ENCODE measurements at places on chromosomes 4 and X.

- DNase-seq: no peak
Measured at GRCh38 chr4:1177274-1178141, 5.1 kb upstream of the SPON2 start.

DNA sequence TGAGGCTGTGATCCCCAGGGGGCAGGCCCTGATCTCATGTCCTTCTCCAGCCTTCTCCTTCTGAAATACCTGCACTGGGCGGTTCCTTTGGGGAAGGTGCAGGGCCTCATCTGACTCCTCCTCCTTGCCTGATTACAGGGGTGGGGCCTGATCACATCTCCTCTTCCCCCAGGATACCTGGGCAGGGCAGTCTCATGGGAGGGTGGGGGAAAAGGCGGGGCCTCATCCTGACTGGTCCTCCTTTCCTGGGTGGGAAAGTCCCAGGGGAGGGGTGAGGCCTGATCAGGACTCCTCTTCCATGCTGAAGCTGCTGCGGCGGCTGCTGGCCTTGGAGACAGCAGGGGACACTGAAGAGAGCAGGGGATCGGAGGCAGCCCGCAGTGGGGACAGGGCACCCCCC, 13.3 kb downstream of the TFE3 start:
- DNase-seq: no peak

GRCh38 chr4:57501720-57502119, 391.5 kb upstream of the IGFBP7 start:
- no peak for DNase-seq

DNA sequence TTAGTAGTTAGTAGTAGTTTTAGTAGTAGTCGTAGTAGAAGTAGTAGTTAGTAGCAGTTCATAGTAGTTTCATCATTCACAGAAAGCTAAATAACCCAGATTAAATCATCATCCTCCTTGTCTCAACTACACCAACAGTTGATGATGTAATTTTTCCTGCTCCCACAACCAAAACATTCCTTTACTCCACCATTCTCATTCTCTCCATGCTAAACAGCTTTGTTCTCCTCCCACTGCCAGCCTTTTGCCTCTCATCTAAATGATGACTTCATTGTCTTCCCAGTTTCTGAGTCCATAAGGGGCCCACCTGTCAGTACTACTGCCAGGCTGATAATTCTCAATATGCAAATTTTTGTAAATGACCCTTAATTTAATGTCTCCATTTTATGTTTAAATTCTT, 68.9 kb downstream of the ARHGAP24 start:
- DNase-seq: no peak

GRCh38 chr4:154960476-154960875, 179.4 kb downstream of the RBM46 start:
- DNase-seq: no peak

GRCh38 chr4:139789096-139789654, 123.6 kb downstream of the MGST2 start:
- DNase-seq: no peak

- no peak for DNase-seq
Measured at GRCh38 chr4:119540249-119540648, 88.4 kb downstream of the PDE5A start.

GRCh38 chrX:13101441-13102139, 57.2 kb upstream of the FAM9C start:
- no peak for DNase-seq

- DNase-seq: no peak
Measured at GRCh38 chr4:158805635-158806471, 37.0 kb downstream of the FNIP2 start.

GRCh38 chr4:158850371-158850770, 81.5 kb downstream of the FNIP2 start:
- no peak for DNase-seq

GRCh38 chrX:115988825-115989224, 181.7 kb upstream of the AGTR2 start:
- DNase-seq: no peak

DNA sequence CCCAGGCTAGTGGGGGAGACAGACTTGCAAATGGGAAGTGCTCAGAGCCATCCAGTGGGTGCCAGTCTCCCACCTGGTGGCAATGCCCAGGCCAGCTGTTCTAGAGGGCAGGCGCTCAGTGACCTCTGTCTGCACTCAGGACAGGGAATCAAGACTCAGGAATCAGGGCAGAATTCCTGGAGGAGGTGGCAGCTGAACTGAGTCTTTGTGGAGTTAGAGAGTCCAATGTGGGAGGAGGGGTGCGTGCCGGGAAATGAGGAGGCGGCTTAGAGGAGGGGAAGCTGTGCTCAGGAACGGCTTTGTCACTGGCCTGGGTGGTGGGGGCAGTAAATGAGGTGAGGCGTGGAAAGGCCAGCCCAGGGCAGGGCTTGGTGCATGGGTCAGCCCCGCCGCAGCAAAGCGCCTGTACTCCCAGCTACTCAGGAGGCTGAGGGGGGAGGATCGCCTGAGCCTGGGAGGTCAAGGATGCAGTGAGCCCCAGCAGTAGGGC, 31.3 kb upstream of the SORCS2 start:
- no peak for DNase-seq

DNA sequence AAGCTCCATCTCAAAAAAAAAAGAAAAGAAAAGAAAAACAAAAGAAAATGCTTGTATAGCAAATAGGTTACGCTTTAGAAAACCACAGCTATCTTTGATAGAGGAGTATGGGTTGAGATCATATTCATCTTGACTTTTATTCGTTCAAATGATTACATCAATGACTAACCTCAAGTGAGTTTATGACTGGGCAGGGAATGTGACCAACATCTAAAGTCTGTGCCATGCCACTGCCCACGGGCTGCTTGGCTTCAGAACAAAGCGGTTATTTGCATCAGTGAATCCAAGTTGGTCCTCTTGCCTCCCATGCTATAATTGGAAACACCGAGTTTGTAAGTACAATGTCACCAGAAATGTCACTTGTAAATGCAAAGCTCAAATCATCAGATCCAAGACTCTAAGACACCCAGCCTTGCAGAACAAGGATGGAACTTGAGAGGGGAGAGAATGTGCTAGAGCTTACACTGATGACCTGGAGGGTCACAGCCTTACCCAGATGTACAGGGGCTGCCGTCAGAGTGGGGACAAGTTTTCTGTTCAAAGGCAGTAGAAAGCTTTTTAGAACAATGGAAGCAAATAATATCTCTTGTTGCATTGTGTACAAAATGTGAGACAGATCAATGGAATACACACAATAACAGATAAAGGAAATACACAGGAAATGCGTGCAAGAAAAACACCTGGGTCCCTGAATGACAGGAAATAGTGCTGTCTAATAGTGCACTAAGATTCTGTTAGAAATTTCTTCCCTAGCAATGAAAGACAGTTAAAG, 8.4 kb upstream of the OPN1LW start:
- no peak for DNase-seq

DNA sequence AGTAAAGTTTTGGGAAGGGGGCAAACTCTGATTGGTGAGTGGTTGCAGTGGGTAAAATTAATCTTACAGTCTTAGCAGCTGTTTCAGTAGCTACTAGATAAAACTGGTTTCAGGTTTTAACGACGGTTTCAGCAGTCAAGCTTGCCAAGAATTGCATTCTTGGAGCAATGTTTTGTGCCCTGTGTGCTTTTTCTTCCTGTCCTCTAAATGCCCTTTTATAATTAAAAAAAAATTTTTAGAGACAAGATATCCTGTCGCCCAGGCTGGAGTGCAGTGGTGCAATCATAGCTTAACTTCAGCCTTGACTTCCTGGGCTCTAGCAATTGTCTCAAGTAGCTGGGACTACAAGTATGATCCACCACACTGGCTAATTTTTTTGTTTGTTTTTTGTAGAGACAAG, 6.3 kb upstream of the PPEF2 start:
- no peak for DNase-seq

- no peak for DNase-seq
Measured at GRCh38 chr4:53640576-53641453, 49.5 kb upstream of the LNX1 start.

DNA sequence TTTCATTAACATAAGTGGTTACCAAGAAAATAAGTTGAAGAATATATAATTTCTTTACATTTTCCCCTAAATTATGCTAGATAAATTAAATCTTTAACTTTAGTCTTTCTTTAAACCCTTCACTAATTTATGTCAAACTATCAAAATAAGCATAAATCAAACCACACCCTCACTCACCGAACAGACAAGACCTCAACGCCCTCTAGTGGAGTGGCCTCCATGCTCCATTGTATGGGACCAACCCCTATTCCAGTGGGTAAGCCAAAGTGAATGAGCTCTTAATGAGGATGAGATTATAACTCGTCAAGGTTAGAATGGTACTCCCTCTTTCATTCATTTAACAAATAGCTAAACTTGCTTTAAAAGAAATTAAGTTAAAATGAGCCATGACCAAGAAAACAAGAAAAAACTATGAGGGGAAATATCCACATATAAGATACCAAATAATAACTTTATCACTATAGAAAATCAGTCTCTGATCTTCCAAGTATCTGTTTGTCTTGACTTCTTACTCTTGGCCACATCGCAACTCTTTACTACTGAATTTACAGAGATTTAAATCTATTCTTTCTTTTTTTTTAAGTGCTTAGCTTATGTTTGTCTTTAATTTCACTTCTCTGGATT, 15.6 kb upstream of the BBS12 start:
- DNase-seq: peak; percentile 30

DNA sequence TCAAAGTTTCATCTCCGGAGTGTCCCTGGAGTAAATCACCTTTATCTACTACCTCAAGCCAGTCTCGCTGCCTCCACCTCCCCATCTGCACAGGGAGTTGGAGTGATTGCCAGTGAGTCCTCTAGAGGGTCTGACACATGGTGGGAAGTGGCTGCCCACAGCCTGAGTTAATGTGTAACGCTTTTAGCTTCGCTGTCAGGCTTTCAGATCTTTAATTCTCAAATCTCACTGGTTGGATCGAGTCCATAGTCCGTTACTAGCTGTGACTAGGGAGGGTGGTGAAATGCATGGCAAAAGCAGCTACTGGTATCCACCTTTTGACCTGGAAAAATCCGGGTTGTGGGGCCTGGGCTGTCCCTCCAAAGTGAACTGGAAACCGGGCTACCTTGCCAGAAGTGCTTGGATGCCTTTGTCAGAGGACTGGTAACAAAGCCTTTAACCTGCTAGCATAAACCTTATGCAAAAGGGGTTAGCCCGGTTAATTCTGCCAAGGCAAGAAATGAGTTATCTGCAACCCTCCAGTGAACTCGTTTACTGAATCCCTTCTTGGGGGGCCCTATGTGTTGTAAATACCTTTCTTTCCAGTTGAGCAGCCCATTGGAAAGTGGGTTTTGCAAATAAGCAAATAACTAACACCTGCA, 5.1 kb upstream of the WDR1 start:
- DNase-seq: no peak

GRCh38 chr4:89173336-89174090, 62.2 kb downstream of the TIGD2 start:
- DNase-seq: no peak

DNA sequence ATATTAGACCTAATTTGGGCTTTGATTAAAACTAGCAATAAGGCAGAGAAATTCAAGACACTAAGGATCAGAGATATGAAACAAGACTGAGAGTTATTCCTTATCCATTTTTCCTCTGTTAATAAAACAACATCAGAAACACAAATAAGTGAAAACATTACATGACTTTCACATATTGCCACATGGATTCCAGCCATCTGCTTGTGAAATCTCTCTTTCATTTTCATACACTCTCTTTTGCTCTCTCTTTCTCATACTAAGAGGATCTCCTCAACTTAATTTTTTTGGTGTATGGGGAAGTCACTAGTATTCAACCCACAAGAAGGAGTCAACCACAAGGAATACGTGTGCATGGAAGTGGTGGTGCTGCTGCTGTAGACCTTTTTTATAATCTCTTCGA, 183.0 kb downstream of the LDB2 start:
- DNase-seq: no peak

DNA sequence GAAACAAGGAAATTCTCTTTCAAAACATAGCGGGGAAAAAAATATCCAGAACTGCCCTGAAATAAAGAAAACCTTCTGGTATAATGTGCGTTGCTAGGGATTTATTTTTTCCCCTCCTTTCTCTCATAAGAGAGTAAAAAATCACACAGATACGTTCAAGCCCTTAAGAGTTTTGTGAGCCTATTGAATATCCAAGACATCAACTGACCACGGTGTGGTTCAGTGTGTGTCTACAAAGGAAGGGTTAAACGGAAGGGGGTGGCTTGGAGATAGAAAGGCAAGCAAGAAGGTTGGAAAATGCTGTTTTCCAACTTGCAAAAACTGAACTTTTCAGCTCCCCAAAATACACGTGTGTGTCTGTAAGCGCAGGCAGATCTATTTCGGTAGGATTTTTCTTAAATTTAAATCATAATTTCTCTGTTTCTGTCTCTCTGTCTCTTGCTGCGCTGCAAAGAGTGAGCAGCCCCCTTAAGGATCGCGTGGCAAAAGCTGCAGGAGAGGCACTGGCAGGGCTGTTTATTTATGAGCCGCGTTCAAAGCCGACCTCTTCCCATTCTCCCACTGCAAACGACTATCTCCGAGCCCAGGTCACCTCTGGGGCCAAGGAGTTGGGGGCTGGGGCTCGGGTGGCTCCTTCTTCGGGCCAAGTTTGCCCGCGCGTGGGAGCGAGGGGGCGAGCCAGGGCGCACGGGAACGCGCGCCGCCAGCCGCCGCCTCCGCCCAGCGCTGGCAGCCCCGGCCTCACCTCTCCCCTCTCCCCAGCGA, 492 bp upstream of the SLIT2 start:
- DNase-seq: no peak

- no peak for DNase-seq
Measured at GRCh38 chr4:56301997-56302496, 85.2 kb downstream of the AASDH start.

GRCh38 chrX:131066237-131066636, 8.1 kb downstream of the ARHGAP36 start:
- no peak for DNase-seq

DNA sequence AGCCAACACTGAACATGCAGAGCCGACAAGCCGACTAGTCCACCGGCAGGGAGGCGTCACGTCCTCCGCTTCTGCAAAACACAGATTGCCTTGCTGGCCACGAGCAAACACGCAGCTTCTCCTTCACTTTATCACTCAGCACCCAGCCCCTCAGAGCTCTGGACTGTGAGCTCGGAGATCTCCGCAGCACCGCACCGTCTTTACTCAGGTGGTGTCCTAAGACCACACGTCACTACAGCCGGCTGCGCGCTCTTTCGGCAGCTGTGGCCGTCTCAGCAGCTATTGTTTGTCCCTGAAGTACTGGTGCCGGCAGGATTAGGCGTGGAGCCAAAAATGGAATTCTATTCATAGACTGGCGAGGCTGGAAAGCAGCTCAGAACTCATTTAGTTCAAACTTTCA, 72.0 kb downstream of the FAT1 start:
- peak; percentile 12 for DNase-seq

DNA sequence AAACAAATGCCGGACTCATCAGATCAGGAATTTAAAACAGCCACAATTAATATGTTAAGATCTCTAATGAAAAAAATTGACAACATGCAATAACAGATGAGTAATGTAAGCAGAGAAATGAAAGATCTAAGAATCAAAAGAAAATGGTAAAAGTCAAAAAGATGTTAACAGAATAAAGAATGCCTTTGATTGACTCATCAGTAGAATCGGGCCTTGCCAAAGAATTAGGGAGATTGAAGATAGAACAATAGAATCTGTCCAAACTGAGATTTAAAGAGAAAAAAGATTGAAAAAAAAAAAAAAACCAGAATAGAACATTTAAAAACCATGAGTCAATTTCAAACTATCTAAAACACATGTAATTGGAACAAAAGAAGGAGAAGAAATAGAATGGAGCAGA, 25.9 kb upstream of the GUCY1A1 start:
- no peak for DNase-seq

- no peak for DNase-seq
Measured at GRCh38 chrX:120316587-120317283, 5.5 kb upstream of the TMEM255A start.

Data from frontal cortex (tissue), 4 donors.